Cardiac fibroblast (primary cell): ENCODE measurements at places on chromosomes 11 and 22.
A peak's percentile ranks its signal among the peaks of the same experiment; 100 is the strongest.

DNA sequence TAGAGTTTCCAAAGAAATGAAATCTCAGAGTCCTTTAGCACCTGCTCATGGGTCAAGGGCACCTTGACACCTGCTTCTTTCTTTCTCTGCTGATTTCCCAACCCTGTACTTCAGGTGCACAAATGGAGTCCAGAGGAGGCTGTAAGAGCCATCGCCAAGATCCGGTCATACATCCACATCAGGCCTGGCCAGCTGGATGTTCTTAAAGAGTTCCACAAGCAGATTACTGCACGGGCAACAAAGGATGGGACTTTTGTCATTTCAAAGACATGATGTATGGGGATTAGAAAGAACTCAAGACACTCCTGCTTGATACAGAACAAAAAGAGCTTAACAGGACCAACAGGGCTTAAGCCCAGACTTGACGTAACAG is 5.9 kb downstream of the PTPMT1 start:
- DNase-seq = no peak

GRCh38 chr11:46625406-46625805 is 8.1 kb downstream of the ATG13 start:
- no peak for DNase-seq

- peak; percentile 57 for DNase-seq
Measured at GRCh38 chr11:11313426-11313825, 39.6 kb downstream of the CSNK2A3 start.

DNA sequence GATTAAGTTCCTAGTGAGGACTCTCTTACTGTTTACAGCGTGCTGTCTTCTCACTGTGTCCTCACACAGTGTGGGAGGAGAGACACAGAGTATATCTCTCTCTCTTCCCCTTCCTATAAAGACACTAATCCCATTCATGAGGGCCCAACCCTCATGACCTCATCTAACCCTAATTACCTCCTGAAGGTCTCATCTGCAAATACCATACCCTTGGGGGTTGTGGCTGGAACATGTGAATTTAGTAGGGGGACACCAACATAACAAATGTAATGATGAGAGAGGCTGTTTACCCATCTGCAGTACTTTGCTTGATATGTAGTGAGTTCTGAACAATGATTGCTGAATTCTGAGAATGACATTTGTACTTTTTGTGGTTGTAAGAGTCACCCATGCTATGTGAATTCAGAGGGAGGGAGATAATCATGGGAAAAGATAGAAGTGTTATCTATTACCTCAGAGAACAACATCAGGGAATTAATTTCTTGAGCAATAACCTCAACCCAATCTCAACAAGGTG is 4.9 kb upstream of the OR52W1 start:
- DNase-seq = no peak

- DNase-seq = no peak
Measured at GRCh38 chr11:11535611-11536010, 86.2 kb downstream of the GALNT18 start.
